ENCODE measurements at places on chromosomes 7 and 10.
A peak's percentile ranks its signal among the peaks of the same experiment; 100 is the strongest.

GRCh38 chr10:49161411-49161997, 26.7 kb downstream of the TMEM273 start:
- DNase-seq = peak; percentile 33

DNA sequence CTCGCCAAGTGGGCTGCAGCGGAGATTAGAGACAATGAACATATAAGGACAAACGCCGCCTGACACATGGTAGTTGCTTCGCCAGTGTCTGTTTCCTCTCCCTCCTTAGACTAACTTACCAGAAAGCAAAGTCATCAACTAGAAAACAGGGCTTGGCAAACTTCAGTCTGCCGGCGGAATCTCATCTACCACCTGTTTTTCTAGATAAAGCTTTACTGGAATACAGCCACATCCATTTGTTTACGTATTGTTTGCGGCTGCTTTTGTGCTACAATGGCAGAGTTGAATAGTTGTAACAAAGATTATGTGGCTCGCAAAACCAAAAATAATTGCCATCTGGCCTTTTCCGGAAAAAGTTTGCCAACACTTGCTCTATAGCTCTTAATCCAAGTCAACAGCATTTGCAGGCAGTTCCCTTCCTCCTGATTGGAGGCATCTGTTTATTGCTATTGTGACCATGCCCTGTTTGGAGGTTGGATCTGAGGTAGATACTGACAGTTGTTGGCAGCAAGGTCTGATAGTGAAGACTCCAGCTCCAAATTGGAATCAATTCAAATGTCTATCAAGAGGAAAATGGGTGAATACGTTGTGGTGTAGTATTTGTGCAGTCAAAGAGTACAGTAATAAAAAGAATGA, 260.6 kb downstream of the POU6F2 start:
- no peak for DNase-seq

DNA sequence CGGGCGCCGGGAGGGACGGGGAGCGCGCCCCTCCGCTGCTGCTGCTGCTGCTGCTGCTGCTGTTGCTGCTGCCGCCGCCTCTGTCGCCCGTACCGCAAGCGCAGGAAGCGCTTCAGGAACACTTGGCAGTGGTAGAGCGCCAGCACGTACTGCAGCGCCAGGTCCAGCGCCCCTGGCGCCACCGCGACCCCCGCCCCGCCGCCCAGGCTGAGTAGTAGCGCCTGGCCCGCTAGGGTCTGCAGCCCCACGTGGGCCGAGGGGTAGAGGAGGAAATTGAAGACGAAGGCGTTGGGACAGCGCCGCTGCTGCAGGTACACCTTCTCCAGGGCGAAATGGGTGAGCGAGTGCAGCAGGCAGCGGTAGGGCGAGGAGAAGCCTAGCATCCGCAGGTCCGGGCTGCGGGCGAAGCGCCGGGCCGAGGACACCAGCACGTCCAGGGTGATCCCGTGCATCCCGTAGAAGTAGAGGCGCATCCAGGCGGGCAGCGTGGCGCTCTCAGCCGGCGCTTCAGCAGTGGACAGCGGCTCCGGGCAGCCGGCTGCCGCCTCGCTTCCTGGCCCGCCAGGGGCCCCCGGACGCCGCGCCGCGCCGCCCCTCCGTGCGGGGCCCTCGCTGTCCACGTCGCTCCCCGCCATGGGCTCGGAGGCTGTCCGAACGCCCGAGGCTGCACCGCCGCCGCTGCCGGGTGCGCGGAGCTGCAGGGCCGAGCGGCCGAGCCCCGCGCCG, at the start of gene TMEM229A:
Gene TMEM229A, minus strand, starts transcription at position 699 of the 726 bp plus-strand sequence. Its CDS starts 64 bp downstream, at position 635.
- peak; percentile 55 for DNase-seq

DNA sequence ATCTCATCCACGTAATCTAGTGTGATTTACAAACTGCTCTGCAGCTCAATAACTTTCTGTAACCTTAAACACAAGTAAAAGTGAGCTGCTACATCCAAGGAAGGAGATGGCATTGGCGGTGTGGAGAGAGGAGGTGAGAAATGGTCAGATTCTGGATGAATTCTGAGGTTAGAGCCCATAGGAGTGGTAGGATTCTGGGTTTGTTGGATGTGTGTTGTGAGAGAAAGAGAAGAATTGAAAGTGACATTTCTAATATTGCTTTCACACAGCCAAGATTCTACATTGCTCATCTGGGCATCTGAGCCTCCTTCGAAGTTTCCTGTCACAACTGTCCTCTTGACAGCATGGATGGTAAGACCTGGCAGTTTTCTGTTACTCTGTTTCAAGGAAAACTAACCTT, 2.5 kb downstream of the MCM10 start:
- DNase-seq = no peak

GRCh38 chr10:17026686-17027485, 102.7 kb downstream of the CUBN start:
- DNase-seq = peak; percentile 59

- no peak for DNase-seq
Measured at GRCh38 chr7:19565602-19566001, 143.2 kb downstream of the POLR1F start.

GRCh38 chr7:140657891-140658290, 14.9 kb upstream of the ADCK2 start:
- DNase-seq = no peak

GRCh38 chr10:86199041-86199440, 167.6 kb downstream of the GRID1 start:
- no peak for DNase-seq

DNA sequence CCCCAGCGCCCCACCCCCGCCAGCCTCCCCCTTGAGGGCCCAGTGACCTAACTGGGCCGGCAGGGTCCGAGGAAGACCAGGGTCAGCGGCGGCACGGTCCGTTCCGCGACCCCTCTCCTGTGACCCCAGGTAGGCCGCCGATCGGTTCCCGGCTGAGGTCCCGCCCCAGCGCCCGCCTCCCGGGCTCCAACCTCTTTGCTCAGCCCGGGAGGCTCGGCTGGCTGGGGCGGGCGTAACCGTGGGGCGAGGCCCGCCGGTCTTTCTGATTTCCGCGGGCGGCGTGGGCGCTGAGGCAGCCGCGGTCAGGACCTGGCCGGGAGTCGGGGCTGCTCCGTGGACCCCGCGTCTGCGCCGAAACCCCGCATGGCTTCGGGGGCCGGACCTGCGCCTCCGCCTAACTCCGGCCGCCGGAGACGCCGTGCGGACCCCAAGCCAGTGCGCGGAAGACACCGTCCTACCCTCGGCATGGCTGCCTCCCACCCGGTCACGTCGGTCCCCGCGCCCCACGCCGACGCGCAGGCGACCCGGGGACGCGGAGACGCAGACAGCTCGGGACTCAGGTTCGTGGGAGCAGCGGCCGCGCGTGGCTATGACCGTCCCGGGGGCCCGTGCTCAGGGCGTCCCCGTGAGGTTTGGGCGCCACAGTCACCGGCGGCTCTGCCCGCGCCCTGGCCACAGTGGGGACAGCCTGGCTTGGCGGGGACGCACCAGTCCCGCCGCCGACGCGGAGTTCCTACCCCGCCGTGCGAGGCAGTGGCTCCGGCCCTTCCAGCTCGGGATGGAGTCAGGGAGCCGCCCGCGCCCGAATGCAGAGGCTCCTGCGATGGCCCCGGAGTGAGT, 1.0 kb upstream of the VENTX start:
- no peak for DNase-seq
